Stimulated activated CD4-positive, alpha-beta T cell treated with anti-CD3 and anti-CD28 coated beads, Interleukin-4, amount 100 ng/mL, for 24 hours (primary cell): ENCODE measurements at places on chromosomes 5 and 9.

GRCh38 chr5:170206216-170206615 lies 26.6 kb upstream of the C5orf58 start:
- DNase-seq, result no peak

GRCh38 chr5:142618130-142618523 lies 67.8 kb downstream of the FGF1 start:
- peak; percentile 21 for DNase-seq

- no peak for DNase-seq
Observed at GRCh38 chr5:78242001-78242400, 52.5 kb downstream of the AP3B1 start.

DNA sequence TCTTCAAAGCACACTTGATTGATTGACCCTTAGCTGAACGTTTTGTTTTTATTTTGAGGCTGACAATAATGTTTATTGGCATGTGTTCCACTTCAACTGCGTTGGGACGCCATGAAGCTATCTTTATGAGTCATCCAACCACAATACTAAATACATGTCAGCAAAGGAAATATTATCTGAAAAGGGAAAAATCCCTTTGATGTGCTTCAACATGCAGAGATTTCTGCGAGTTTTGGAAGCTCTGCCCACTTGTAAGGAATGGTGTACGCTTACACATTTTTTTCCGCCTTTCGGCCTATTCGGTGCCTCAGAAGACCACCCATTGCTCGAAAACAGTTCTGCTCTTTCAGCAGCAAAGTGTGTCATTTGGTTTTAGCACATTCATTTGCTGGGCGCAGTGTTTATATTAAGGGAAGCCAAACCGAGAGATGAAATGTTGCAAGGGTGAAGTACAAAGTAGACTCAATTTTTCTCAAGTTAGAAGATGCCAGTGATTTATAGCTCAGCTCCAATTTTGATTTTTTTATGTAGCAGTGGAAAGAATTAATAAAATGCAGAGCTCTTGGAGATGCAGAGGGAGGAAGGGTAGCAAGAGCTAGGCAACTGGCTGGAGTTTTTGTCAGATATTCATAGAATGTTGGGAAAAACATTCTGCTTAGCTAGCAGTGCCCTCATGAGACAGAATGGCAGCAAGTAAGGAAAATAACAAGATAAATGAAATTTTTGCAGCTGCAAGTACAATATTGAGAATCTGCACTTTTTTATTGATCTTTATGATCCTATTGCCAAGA lies 68.9 kb downstream of the PRDM6 start:
- DNase-seq, result no peak

GRCh38 chr5:61342071-61342501 lies 10.0 kb downstream of the ZSWIM6 start:
- DNase-seq, result no peak

GRCh38 chr9:5488221-5489008 lies 21.9 kb upstream of the PDCD1LG2 start:
- DNase-seq, result no peak

- DNase-seq, result peak; percentile 20
Observed at GRCh38 chr9:137694962-137695875, 76.4 kb downstream of the EHMT1 start.

DNA sequence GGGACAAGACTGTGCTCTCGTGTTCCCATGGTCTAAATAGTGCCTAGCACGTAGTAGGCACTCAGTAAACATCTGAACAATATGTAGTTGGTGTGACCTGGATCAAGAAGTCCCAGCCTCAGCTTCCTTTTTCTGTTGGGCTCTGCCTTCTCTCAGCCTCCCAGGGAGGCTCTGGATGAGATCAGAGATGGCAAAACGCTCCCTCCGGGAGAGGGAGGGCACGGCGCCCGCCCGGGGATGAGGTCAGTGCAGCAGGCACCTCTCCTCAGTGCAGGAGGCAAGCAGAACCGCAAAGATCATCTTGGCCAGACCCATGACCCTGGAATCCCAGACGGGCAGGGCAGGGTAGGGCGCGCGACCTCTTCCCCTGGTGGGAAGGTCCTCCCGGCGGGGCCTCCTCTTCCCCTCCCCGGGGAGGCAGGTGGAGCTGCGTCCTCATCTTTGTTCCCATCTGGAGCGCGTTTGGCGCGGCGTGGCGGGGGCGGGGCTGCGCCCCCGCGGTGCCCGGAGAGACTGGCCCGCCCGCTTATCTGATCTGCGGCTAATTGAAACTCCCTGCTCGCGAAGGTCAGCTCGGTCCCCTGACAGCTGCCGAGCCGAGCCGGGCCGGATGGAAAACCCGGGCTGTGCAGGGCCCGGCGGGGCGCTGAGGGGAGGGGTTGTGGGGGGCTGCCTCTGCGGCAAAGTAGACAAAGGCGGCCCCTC lies 60.9 kb downstream of the CXXC5 start:
- no peak for DNase-seq

DNA sequence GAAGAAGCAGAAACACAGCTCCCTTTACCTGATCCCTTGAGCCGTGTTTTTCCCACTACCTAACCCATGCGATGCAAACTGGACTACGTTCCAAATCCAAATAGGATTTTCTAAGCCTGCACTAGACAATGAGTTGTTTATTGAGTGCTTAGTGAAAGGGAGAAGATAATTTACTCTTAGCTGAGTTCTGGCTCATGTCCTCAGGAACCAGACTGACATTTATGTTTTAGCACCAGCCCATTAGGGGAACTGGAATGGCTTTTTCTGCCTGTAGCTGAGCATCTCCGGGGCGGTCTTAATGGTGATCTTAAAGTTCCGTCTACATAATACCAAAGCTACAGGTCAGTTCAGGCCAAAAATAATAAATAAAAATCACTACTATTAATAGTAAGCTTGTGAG lies 81.5 kb downstream of the SH3TC2 start:
- DNase-seq, result no peak

DNA sequence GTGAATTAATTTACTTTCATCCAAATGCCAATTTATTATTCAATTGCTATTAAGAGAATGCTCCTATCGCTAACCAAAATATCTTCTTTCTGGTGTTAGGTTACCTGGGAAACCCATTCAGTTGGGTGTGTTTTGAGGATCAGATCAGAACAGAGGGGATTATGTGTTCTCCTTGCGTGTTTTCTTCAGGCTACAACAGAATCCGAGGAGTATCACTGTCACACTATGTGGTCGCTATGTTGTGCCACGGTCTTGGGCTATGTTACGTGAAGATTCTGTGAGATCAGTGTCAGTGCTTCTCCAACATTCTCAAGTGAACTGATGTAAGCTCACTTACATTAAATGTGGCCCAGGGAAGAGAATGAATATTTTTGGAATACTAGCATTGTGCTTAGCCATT lies 39.0 kb downstream of the ADCY2 start:
- no peak for DNase-seq

DNA sequence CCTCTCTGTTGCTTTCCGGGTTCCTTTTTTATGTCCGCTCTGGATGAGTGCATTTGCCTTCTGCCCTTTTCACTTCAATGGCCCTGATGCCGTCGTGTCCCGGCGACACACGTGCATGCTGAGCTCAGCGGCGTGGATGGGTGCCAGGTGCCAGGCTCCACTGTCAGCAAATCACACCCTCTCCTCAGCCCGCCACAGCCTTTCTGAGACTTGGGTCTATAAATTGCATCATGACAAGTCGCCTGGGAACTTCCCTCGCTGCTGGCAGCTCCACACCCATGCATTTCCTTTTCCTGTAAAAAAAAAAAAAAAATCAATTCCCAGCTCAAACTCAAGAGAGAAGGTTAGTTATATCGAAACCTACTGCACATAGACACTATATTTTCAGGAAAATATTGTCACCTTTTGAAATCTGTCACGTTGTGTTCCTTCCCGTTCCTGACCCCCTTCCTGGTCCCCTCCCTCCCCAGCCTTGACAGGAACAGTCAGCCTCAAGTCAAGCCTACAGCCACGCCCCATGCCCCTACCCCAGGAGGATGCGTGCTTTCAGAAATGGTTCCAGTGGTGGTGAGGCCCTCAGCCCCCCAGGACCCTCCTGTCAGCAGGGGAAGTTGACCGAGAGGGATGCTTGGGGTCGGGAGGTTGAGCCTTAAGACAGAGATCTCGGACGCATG lies 110.3 kb upstream of the PTCH1 start:
- DNase-seq, result peak; percentile 48

DNA sequence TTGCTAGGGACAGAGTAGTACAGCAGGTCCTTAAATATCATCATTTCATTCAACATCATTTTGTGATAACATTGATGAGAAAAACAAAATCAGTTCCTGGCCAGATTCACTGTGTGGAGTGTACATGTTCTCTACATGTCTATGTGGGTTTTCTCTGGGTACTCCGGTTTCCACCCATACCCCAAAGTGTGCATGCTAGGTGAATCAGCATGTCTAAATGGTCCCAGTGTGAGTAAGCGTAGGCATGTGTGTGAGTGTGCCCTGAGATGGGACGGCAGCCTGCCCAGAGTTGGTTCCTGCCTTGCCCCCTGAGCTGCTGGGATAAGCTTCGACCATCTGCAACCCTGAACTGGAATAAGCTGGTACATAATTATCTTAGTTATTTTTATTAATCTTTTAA lies 16.5 kb upstream of the GLIS3 start:
- no peak for DNase-seq

- DNase-seq, result no peak
Observed at GRCh38 chr5:115785381-115786065, 30.9 kb downstream of the CDO1 start.

DNA sequence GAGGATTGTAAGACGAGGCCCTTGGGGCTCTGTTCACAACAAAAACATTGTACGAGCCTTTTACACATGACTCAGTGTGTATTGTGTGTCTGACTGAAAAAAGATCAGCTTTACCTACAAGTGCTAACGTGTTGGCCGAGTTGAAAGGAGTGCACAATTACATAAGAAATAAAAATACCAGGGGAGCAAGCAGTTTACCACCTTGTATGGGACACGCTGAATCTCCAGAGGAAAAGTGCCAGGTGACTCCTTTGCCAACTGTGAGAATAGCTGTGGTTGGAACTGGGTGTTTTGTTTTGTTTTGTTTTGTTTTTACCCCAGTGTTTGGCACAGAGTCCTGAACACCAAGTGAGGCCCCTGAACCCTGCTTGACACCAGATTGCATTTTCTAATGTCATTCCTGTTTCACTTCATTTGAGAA lies 32.8 kb upstream of the ZSWIM6 start:
- DNase-seq, result no peak

DNA sequence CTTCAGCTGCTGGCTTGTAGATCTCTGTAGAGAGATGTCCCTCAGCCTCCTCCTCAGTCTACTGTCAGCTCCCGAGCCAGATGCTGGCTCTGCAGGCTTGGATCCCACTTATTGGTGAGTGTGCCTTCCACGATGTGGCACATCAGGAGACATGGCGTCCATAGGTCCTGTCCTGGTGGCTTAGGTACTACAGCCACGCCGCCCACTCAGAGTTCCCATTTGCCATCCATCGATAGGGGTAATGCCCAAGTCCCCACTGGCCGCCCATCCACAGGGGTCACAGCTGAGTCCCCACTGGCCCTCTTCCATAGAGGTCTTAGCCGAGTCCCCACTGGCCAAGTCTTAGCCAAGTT lies 17.3 kb downstream of the EXOC3 start:
- no peak for DNase-seq

- DNase-seq, result no peak
Observed at GRCh38 chr9:68437785-68438184, 81.4 kb downstream of the PGM5 start.

DNA sequence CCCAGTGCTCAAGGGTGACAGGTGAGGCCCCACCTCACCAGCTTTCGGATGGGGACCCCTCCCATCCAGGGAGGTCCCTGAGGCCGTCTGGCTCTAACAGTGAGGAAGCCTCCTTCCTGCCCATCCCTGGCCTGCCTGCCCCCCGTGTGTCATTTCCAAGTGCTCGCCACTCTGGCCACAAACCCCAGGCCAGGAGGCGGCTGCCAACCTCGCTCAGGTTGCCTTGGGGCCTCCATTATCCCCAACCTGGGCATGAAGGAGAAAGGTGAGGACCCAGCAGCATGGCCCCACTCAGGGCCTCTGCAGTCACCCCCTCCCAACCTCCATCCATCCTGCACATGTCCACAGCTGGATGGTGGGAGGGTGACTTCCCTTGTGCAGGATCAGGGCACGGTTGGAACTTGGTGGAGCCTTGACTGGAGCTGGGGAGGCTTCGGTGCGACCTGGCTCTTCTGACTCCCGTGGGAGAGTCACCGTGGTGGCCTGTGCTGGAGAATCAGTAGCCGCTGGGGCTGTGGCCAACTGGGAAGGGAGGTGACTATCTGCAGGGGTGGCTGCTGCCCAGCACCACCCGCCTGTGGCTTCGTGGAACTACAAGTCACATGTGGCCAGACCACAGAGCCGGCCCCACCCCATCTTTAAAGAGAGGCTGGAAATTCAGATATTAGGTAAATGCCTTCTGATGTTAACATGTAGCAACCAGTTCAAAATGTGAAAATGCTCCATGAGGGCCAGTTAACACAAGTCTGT lies 37.5 kb upstream of the GFPT2 start:
- DNase-seq, result no peak

GRCh38 chr9:78032730-78033457 lies 1.3 kb upstream of the GNAQ start:
- DNase-seq, result no peak

DNA sequence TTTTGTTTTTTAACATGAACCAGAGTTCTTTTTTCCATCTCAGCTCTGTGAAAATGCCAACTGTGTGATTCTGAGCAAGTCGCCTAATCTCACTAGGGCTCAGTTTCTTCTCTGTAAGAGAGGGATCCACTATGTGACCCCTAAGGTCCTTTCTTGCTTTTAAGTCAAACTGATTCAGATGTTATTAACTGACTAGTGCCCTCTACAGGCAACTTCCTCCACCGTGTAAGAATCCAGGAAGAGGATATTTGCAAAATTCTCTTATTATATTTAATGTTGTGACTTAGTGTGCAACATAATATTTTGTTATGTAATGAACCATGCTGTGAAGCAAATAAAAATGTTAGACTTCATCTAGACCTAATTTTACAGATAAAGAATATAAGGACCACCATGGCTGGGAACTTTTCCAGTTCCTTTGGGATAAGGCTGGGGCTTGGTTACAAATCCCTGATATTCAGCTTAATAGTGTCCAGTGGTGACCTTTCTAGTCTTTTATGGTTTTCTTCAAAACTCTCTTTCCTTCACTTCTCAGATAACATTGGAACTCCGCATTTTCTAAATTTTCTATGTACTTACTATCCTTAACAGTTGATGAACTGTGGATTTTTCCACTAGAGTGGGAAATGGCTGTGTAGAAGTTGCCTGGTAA lies 244.7 kb downstream of the PIK3R1 start:
- DNase-seq, result peak; percentile 64

DNA sequence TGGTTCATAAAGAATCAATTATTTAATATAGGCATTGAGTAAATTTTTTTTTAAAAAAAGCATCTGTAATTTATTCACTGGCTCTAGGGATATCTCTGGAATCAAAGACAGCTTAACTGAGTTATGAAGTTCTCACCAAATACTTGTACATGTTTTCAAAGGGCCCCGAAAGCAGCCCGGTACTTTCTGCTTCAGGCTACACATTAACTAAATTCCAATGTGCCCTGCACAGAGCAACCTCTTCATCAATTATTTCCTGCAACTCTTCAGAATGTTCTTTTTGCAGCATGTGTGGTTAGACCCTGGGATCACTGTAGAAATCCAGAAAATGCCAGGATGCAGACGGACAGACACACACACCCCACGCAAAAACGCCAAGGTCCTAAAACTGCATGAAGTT lies 209.0 kb downstream of the EFNA5 start:
- no peak for DNase-seq
